Occipital lobe (tissue), 3 donors: ENCODE measurements at places on chromosomes 1 and 21.

DNA sequence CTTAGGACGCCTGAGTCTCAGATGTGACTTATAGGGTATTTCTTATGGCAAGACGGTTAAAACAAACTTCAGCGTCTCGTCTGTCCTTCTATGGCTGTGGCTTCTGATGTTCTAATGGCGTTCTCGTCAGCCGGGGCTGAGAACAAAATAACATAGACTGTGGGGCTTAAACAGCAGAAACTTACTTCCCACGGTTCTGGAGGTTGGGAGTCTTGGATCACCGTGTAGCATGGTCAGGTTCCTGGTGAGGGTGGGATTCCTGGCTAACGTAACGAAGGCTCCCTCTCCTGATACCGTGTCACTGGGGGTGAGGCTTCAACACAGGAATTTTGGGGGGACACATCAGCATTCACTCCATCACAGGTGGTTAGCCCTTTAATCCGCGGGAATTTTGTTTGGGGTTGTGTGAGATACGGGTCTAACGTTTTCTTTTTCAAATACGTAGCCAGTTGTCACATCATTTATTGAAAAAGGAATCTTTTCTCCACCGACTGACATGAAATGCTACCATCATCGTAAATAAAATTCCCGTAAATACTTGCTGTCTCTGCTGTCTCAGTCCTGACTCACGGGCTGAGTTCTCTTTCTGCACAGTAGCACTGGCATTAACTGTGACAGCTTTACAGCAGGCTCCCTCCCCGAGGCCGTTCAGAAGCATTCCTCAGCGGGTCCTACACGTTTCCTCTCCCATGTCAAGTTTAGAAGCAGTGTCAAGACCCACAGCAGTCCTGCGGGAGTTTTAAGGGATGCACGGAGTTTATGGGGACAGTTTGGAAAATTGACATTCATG is 8.1 kb upstream of the POFUT2 start:
- no peak for DNase-seq

DNA sequence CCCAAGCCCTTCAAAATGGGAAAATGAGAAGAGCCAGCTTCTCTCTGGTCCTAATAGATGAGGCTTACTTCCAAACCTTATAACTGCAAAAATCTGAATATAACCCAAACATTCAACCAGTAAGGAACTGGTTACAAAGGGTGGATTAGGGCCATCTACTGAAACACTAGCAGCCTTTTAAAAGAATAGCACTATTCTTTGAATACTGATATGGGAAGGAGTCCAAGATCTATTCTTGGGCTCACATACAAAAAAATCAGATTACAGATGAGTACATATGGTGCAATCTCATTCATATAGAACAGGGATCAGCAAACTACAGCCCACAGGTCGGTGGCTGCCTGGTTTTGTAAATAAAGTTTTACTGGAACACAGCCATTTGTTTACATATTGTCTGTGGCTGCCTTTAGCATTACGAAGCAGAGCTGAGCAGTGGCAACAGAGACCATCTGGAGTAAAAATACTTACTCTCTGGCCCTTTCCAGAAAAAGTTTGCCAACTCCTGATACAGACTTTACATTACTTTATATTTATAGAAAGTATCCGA is 167.7 kb downstream of the ZSCAN20 start:
- DNase-seq: no peak

DNA sequence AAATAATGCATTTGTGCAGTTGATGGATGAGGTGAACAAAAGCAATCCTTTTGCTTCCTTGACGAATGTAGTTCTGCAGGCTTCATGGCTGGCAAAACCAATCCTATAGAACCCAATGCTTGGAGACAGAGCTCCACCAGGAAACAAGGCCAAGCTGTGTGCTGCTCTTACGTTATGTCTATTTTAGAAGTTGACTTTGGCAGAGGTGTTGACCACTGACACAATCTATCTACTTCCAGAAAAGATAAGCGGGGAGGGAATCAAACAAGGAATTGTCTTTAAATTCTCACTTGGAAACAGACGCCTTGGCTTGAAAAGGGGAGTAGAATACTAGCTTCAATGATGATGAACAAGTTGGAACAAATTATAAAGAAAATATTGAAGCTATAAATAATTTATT is 211.2 kb downstream of the SETD4 start:
- DNase-seq: no peak

DNA sequence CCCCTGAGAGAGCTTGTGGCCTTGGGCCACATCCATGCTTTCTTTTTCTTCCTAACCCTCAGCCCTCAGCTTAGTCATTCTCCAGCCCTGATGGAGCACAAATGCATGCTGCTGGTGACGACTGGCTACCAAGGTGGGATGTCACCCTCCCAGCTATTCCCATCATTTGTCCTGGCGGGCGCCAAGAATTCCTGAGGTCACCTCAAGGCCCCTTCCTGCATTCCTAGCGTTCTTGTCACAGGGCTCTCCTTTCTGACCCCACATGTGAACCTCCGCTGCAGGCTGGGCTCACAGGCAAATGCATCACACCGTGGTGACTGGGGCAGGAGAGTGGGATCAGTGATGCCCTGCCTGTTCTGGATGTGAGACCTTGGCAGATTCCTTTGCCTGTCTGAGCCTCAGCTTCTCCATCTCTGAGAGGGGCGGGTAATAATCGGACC is 53.4 kb upstream of the IFFO2 start:
- DNase-seq: no peak

GRCh38 chr1:42937141-42937696 is 21.4 kb downstream of the SLC2A1 start:
- no peak for DNase-seq

GRCh38 chr1:227547310-227548118 is 15.8 kb upstream of the ZNF678 start:
- no peak for DNase-seq

- DNase-seq: no peak
Measured at GRCh38 chr1:12048372-12048771, 14.7 kb upstream of the TNFRSF8 start.

GRCh38 chr1:78267513-78268218 is 221.9 kb downstream of the GIPC2 start:
- DNase-seq: no peak

DNA sequence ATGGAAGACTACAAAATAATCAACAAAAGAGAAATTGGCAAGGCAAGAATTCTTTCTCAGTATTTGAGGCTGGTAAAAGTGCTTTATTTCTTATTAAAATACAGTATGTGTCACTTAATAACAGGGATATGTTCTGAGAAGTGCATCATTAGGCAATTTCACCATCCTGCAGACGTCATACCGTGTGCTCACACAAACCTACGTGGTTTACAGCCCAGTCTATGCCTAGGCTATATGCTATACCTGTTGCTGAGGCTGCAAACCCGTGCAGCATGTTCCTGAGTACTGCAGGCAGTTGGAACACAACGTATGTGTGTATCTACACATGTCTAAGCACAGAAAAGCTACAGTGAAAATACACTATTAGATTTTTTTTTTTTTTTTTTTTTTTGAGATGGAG is 2.7 kb upstream of the CCDC27 start:
- no peak for DNase-seq

- DNase-seq: no peak
Measured at GRCh38 chr1:25821112-25821476, 1.3 kb downstream of the MTFR1L start.

GRCh38 chr1:40122855-40123254 is 25.8 kb upstream of the PPT1 start:
- no peak for DNase-seq

DNA sequence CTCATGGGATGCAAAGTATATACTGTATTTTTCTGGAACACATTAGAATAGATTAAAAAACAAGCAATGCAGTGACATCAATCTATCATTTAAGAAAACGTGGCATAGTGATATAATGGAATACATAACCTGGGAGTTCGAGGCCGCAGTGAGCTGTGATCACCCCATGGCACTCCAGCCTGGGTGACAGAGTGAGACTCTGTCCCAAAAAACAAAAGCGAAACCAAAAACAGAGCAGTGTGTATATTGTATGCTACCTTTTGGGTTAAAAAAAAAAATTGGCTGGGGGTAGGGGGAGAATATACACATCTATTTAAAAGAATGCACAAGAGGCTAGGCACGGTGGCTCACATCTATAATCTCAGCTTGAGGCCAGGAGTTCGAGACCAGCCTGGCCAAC is 13.5 kb downstream of the SLC2A1 start:
- no peak for DNase-seq

GRCh38 chr1:59543211-59543668 is 246.3 kb downstream of the FGGY start:
- DNase-seq: no peak

GRCh38 chr1:228392111-228392936 is 14.3 kb downstream of the TRIM11 start:
- DNase-seq: no peak

DNA sequence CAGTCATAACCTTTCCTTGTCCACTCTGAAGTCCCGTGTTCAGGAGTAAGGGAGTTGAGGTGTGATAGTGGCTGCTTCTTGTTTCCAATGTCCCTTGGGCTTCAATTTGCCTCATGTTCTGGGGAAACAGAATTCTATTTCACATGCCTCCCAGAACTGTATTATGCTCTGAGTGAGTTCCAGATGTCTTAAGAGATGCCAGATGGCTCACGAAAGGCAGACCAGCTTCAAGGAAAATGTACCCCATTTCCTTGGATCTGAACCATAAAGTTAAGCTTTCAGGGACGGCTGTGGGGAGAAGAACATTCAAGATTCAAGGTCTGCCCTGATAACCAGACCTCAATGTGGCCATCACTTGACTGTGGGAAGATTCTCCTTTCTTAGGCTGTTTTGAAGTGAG is 42.4 kb downstream of the C1orf87 start:
- no peak for DNase-seq

GRCh38 chr21:42191064-42191463 is 27.9 kb upstream of the ABCG1 start:
- no peak for DNase-seq

GRCh38 chr1:175195281-175195680 is 2.7 kb upstream of the KIAA0040 start:
- DNase-seq: no peak

DNA sequence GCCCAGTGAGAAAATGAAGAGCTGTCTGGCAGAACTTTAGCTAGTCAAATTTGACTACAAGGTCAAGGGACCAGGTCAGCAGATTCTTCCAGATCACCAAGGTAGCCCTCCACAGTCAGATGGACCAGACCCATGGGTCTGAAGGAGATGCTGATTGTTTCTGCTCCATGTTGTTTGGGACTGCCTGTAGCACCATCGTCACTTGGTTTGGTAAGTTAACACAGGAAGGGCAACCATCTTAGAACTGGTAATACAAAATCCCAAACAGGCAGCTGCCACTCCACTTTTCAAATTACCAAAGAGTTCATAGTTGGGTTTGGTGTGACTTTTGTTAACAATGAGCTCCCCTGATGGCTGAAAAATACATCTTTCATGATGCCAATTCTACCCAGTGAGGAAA is 9.0 kb downstream of the ITPKB start:
- DNase-seq: no peak

DNA sequence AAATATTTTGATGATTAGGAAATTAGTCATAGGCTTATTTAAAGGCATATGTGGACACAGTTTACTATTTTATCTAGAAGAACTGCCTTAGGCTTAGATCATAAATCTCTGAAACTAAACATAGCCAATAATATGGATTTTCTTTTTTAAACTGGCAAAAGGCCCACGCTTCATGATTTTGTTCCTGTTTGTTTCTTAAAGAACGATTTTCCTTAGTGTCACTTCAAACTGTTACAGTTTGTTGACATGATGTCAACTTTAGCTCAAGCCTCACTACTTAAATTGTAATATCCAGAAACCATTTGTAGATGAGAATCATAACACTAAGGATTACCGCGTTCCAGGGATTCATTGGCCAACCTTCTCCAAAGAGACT is 322.6 kb downstream of the HHIPL2 start:
- no peak for DNase-seq

DNA sequence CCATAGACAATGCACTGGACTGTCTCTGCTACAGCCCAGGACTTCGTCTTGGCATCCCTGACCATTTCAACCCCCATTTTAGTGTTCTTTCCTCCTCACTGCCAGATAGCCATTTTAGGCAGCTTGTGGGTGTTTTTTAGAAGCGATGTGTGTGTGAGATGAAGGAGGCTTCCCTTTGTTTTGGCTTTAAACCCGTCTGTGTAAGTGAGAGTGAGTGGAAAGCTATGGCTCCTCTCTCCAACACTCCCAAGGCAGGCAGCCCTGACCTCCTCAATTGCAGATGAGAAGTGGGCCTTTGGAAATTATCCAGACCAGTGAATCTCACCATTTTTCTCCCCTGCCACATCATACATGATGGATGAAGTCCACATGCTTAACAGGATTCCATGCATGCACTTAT is 70.3 kb upstream of the PGBD5 start:
- DNase-seq: no peak

DNA sequence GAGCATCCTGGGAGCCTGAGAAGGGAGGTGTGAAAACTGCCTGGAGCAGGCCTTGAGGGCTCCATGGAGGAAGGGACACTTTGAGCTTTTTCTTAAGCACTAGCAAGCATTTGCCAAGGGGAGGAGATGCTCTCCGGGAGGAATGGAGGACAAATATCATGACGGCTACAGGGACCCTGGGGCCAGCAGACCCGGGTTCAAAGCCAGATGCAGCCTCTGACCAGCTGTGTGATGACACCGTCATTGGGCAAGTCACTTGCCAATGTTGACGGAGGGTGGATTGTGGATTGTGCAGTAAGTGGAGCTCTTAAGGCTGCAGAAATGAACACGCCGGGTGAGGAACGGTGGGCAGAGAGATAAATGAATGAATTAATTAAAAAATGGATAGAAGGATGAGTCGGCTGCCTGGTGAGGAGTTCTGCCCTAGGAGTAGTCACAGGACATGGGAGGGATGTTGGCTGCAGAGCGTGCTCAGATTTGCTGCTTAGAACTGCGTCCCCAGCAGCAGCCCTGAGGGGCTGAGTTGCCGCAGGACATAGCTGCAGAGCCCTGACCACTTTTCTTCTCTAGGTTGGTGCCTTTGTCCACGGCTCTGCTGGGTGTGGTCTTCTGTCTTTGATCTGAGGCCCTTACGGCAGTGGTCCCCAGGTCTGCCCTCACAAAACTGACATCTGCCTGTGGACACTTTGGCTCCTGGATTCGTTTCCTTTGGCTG is 507.6 kb downstream of the NPHP4 start:
- no peak for DNase-seq

DNA sequence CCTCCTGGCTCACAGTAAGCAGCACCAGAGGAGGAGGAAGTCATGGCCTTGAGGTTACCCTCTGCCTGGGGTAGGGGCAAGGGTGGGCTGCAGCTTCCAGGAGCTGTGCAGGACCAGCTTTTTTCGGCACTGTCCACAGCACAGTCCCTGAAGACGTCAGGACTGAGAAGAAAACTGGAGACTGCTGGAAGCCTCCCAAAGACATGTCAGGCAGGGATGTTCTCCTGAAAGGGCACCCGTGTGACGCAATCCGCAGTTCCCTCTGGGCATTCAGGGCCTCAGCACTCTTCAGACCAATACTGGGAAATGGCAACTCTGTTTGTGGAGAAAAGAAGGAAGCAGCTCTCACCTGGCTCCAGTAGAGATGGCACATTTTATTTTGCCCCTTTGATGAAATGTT is 64.8 kb upstream of the TENT5C start:
- DNase-seq: no peak

GRCh38 chr21:46626536-46626935 is 8.9 kb upstream of the PRMT2 start:
- DNase-seq: no peak

GRCh38 chr21:30839304-30839703 is 9.7 kb upstream of the KRTAP7-1 start:
- no peak for DNase-seq

- no peak for DNase-seq
Measured at GRCh38 chr1:164611754-164612642, 53.0 kb downstream of the PBX1 start.
